ENCODE measurements at places on chromosomes 12 and 14.

DNA sequence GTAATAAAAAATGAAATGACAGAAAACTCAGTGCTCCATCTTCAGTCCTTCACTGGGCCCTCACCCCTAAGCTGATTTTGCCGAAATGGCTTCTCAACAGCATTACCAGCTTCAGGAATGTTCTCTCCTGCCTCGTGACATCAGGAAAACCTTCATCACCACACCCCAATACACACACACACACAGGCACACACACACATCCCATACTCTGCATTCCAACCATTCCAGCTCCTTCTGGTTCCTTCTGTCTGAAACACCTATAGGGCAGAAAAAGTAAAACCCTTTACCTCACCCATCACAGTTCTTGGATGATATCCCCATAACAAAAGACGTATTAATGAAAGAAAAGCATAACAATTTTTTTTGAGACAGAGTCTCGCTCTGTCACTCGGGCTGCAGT is 75.9 kb downstream of the CCDC60 start:
- no peak for DNase-seq

DNA sequence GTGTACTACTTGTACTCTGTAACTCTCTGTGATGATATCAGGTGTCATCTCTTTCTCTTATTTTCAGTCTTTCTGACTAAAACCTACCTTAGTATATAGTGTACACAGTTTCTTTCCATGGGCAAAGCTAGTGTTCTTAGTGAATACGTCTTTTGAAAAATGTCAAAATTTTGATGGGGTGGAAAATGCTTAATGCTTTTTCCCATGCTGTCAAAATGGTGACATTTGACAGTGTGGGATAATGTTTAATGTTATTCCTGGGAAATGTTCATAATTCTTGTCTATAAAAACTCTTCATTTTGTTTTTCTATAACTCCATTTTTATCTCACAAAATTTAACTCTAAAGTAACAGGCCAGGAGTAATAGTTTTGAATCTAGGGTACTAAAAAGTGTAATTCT is 742.7 kb upstream of the FOXG1 start:
- no peak for DNase-seq

DNA sequence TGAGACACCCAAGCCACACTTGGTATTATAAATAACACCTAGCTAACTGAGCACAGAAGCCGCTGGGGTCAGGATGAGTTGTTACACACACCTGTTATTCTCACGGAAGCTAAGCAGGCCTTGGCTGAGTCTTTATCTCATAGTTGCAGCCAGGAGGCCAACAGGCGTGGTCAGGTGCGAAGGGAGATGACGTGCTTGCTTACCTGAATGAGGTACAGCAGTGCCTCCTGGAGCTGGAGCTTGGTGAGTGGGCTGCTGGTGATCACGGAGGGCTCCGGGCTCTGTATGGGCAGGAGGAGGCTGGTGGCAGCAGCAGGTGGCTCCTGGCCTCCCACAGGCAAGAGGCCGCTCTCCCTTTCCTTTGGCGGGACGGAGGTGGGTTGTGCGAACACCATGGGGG is 30.4 kb upstream of the CACNA2D4 start:
- no peak for DNase-seq

DNA sequence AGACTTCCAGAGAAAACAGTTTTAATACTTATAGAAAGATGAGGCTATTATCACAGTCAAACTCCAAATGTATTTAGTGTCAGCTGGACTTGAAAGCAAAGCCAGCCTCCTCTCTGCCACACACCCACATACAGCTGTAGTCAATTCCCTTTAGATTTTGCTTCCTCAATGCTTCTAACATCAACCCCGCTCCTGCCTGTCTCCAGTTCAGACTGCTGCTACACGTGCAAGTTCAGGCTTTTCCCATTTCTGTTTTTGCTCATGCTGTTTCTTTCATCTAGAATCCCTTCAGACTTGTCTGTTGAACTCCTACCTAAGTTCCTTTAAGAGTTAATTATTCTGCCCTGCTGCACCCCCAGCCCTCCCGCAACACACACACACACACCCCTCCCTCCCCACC is 380.0 kb downstream of the KCNH5 start:
- DNase-seq: no peak

DNA sequence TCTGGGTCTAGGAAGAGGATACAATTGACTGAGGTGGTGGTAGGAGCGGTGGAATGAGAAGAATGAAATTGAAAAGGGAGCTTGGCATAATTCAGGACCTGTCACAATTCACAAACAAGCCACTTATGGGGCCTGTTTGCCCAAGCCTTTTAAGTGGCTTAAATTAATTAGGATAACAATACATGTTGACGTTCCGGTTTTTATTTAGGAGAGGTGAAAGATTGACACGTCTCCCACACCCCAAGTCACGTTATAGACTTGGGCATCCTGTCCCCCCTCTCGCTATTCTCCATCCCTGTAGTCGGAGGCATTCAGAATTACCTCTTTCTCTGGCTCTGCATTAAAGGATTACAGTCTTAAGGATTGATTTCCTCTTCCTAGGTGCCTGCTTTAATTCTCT is 954 bp upstream of the CALCOCO1 start:
- DNase-seq: no peak

DNA sequence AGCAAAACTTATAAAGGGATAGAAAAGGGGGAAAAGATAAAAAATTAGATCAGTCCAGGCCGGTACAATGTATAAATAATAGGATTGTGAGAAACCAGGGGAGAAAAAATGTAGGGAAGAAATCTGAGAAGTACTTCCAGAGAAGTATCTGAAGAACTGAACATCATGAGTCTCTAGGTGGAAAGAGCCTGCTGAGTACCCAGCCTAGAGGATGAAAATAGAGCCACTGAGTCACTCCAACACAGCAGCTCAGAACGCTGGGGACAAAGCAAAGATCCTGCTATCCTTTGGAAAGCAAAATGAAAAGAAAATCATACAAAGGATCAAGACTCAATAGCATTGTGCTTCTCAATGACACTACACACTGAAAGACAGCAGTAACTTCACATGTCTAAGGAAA is 138.0 kb downstream of the ANO6 start:
- no peak for DNase-seq

DNA sequence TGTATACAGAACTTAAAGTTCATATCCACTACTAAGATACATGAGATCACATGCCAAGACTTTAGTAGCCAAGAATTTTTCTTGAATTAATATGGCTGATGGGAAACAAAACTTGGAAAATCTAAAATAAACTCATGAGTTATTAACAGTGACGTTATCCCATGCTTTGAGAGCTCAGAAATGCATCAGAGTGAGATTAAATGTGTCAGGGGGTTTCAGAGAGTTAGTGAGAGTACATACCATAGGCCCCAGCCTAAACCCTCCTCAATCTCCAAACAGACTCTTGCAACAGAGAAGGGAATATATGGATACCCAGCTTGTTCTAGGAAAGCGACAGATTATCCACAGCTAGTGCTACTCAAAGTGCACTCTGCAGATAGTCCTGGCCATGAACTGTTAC is 19.3 kb downstream of the SLC35F4 start:
- no peak for DNase-seq

GRCh38 chr12:89261982-89262381 is 90.3 kb downstream of the DUSP6 start:
- DNase-seq: no peak

DNA sequence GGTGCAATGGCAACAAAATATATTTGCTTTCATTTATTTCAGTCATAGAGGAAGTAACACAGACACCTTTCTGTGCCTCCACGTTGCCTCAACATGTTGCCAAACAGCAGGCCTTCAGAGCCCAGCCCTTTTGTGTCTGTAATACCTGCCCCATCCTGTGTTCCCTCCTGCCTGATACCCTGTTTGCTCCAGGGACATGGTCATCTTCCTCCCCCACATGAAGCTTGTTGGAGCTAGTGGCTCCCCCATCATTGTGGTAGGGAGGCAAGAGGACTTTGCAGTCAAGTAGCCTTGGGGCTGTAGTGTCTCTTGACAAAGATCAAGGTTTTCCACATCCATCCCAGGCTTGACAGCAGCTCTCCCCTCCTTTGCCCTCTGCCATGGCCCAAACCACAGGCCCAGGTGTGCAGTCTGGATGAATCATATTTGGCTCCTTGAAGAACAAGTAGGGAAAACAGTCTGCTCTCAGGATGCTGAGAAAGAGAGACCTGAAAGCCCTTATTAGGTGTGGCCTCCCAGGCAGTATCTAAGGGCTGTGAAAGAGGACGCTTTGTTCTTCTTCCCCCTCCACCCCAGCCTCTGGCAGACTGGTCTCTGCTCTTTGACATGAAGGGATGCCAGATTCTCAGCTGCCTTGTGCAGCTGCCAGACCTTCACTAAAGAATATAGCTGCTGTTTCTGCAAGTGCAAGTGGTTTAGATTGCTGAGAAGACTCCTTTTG is 329.0 kb downstream of the C12orf75 start:
- DNase-seq: no peak

DNA sequence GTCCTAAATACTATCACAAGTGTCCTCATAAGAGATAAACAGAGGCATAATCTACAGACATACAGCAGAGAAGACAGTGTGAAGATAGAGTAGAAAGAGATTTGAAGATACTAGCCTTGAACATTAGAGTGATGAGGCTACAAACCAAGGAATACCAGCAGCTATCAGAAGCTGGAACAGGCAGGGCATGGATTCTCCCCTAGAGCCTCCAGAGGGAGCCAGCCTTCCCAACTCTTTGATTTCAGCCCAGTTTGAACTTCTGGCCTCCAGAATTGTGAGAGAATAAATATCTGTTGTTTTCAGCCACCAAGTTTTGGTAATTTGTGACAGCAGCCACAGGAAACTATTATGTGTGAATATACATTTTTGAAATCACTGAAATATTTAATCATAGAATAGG is 47.2 kb downstream of the CCDC91 start:
- no peak for DNase-seq

GRCh38 chr12:29614694-29615325 is 117.3 kb upstream of the OVCH1 start:
- DNase-seq: no peak
